ENCODE measurements at places on chromosomes 3 and 15.

- peak; percentile 98 for DNase-seq
Observed at GRCh38 chr3:66428733-66429132, 72.1 kb downstream of the LRIG1 start.

GRCh38 chr3:106824856-106825255 is 552.4 kb upstream of the CCDC54 start:
- peak; percentile 54 for DNase-seq

DNA sequence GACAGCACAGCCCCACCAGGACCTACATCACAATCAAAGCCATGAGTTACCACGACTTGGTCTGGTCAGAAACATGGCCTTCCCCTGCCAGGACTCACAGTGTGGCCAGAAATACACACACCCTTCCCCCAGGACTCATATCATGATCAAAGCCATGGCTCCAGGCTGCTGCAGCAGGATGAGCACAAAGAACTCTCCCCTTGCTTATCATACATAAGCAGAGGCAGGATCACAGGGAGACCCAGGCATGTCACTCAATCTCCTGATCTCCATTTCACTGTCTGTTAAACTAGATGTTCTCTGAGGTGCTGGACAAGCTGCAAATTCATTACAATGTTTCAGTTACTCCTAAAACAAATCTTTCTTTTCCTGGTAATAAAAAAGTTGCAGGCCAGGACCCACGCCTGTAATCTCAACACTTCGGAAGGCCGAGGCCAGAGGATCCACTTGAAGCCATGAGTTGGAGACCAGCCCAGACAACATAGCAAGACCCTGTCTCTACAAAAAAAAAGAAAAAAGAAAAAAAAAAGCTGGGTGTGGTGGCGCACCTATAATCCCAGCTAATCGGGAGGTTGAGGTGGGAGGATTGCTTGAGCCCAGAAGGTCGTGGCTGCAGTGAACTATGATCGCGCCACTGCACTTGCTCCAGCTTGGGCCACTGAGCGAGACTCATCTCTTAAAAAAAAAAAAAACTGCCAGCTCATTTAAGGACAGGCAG is 1.2 kb downstream of the PFKFB4 start:
- no peak for DNase-seq

- no peak for DNase-seq
Observed at GRCh38 chr3:48788544-48789162, 59.0 kb downstream of the PRKAR2A start.

GRCh38 chr15:40438712-40439111 is 2.0 kb upstream of the BAHD1 start:
- no peak for DNase-seq

DNA sequence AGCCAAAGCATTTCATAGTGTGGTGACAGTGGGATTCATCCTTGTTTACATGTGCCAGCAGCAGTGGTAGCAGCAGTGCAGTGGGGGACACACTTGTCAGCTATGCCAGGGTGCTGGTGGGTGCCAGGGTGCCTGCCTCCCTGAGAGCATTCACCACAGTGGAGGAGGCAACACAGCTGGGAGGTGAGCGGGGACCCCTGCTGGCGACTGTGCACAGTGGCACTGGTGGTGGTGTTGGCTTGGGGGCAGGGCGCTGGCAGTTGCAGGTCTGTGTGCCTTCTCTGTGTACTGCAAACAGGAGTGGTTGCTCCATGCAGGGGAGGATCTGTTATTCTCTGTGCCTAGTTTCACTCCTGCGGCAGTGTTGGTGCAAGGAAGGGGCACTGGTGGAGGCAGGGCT is 41.2 kb downstream of the CEP63 start:
- no peak for DNase-seq

DNA sequence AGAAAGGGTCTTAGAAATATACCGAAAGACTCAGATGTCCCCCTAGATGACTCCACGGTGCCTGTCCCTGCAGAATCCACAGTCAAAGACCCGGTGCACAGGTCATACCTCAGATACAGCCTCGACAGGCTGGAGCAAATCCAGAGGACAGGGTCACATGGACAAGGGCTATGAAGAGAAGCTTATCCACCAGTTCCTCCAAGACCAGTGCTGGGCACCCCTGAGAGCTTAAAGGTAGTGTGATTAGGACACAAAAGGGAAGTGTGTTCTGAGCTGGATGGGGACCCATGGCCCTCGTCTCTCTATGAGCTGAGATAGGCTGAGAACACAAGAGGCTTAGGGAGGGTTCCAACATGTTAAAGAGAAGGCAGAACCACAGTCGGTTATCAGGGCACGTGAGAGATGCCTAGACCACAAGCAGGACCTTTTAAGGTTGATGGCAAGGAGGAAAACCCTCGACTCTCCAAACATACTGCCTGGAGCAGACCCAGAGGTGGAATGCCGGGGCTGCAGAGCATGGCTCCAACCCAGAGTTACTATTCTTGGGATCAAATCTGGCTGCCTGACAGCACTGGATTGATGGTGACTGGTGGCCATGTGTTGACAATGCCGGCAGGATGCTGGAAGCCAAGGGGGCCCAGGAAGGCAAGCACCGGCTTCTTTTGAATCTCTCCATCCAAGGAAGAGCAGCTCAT is 46.9 kb downstream of the ADCY5 start:
- DNase-seq = no peak

GRCh38 chr3:122395582-122395981 is 11.6 kb downstream of the FAM162A start:
- no peak for DNase-seq

GRCh38 chr3:53231532-53232511 is 24.0 kb downstream of the TKT start:
- DNase-seq = no peak

DNA sequence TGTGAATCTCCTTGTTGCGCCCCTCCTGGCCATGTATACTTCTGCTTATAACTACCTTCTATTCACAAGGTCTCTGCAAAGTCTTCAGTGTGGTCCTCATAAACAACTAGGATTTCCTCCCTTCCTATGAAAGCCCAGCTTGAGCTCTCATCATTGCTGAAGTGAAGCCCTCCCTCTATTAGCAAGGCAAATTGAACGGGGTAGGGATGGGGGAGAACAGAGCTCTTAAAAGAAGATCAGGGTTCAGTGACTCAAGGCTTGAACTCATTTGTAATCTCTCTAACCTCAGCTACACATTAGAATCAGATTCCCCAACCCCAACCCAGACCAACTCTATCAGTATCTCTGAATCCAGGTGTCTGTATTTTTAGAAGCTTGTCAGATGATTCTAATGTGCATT is 88.3 kb upstream of the ST8SIA2 start:
- no peak for DNase-seq
